ENCODE measurements at places on chromosomes 4 and X.

DNA sequence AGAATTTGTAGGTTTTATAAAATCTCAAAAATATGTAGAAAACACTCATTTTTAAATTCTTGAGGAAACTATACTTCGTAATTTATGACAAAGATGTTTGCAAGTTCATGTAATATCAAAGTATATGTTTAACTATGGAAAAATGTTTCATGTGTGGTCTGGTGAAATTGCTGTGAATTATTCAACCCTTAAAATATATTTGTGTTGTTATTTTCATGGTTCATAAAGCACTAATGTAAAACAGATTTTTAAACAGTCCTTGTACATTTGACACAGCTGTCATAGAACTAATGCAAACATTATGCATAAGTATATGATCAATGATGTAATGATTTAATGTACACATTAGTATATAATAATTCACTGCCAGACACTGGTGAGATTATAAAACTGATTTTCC, 83.1 kb upstream of the ARSJ start:
- peak; percentile 60 for DNase-seq

GRCh38 chrX:73944563-73944908, 359.4 kb upstream of the ZCCHC13 start:
- DNase-seq = no peak

- no peak for DNase-seq
Observed at GRCh38 chrX:40685362-40685918, 38.1 kb upstream of the CXorf38 start.

- no peak for DNase-seq
Observed at GRCh38 chrX:129449148-129449547, 74.1 kb downstream of the SMARCA1 start.

GRCh38 chr4:73816814-73817213, 19.7 kb upstream of the CXCL6 start:
- peak; percentile 88 for DNase-seq

GRCh38 chr4:56655209-56655626, 25.9 kb downstream of the HOPX start:
- peak; percentile 39 for DNase-seq

GRCh38 chrX:107541244-107541643, 87.1 kb upstream of the PRPS1 start:
- no peak for DNase-seq

DNA sequence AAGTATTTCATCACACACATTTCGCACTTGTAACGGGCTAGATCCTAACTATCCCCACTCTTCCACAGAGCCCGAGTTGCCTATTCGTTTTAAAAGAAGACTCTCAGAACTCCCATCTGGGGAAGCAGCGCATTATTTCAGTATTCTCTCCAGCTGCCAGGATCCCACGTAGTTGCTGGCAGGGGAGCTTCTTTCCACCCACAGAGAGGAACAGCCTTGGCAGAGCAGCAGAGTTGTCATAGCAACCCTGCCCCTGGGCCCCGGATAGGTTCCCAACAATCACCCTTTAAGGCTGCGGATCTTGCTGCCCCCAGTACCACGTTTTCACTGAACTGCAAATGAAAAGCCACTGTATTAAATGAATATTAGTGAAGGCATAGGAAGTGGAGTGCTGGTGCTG, 106.7 kb downstream of the GPM6A start:
- DNase-seq = no peak

- DNase-seq = no peak
Observed at GRCh38 chrX:135421932-135422809, at the start of gene SMIM10L2A. Gene SMIM10L2A (plus strand): TSS chrX:135421944. CDS start chrX:135422132, 188 bp downstream.

DNA sequence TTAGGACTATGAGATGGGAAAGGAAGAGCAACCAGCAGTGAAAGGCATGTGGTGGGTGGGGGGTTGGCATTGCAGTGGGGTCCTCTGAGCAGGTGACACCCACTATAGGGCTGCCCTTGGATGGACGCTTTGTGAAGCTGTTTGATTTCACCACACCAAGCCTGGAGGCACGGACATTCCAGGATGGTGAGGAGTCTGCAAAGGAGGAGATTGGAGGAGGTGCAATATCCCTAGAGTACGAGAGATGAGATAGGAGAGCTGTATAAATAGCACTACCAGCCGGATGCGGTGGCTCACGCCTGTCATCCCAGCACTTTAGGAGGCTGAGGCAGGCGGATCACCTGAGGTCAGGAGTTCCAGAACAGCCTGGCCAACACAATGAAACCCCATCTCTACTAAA, 42.3 kb downstream of the SHOX start:
- DNase-seq = no peak

- DNase-seq = peak; percentile 96
Observed at GRCh38 chr4:118289794-118290193, 63.0 kb downstream of the PRSS12 start.

DNA sequence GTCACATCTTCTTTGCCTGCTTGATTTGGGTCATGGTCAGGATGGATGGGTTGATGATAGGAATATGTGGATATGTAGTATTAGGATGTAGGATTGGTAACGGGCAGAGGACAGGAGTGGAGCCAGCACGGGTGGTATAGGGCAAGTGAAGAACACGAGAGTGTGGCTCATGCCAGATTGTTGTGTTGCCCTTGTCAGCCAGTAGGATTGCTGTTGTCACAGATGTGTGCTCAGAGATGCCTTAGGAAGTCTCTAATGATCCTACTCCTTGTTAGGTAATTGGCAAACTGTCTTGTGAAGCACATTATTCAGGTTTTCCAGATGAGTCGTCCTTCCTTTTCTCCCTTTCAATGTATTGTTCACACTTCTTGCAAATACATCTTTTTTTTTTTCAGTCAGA, 5.5 kb downstream of the ATP10D start:
- peak; percentile 15 for DNase-seq

GRCh38 chr4:106034751-106035150, 139.5 kb downstream of the NPNT start:
- DNase-seq = no peak

GRCh38 chrX:8245411-8245810, 74.3 kb upstream of the VCX2 start:
- DNase-seq = no peak

DNA sequence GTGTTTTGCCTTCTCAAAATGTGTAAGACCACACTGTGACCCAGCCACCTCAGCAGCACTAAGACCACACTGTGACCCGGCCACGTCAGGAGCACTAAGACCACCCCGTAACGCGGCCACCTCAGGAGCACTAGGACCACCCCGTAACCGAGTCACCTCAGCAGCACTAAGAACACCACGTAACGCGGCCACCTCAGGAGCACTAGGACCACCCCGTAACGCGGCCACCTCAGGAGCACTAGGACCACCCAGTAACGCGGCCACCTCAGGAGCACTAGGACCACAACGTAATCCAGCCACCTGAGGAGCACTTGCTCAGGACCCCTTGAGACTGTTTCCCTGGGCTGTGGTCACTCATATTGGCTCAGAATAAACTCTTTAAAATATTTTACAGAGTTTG, 71.7 kb downstream of the MTNR1A start:
- DNase-seq = no peak

DNA sequence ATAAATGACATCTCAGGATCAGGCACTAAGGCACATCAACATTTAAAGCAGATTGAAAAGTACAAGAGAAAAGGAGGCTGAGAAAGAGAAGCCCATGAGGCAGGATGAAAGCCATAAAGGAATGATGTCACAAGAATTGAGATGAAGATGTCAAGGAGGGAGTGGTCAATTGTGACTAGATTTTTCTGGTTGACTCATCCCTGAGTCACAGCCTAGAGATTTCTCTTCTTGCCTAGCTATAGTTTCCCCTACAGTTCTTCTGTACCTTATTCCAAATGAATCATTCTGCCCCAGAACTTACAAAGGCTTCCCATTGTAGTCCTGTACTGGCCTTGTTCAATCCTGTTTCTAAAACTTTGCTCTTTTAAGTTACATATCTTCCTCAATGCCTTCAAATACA, 3.4 kb upstream of the USP53 start:
- DNase-seq = peak; percentile 95

DNA sequence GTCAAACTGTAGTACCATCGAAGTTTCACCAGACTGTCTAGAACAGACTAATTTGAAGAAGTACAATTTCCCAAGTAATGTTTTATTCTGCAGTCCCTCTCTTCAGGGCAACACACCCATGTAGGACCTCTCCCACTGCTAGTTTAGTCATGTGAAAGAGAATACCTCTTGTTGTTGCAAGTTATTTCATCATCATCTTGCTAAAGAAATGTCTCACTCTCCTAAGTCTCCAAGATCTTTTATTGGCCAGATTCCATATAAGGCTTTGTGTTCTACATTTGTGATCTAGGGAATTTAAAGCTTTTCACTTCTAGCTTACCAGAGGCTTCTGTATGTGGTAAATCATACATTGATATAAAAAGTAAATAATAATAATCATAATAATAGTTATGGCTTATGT, 745.3 kb upstream of the MAGEB2 start:
- peak; percentile 79 for DNase-seq

GRCh38 chrX:110407910-110408545, 49.4 kb downstream of the RTL9 start:
- DNase-seq = peak; percentile 66

DNA sequence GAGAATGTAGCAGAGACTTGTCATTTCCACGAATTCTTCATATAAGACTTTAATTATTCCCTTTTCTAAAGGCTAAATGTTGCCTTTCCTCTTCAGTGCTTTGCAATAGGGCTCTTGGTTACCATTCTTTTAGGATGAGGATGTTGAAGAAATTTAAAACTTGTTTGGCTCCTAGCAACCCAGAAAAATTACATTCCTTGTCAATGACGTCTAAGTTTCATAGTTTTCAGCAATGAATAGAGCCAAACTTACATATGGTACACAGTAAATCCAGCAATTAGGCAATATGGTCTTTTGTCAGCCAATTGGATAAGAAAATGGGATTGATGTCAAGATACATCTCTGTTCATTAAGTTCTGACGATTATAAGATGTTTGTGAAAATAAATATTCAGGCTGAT, 1639.6 kb upstream of the PCDH10 start:
- peak; percentile 72 for DNase-seq

- no peak for DNase-seq
Observed at GRCh38 chr4:115028682-115029410, 84.6 kb downstream of the NDST4 start.

- no peak for DNase-seq
Observed at GRCh38 chr4:40555176-40555900, 74.3 kb downstream of the RBM47 start.

Measured in fibroblast of skin of scalp (primary cell).